ENCODE measurements at places on chromosomes 4 and X. TPM values are rescaled to one million over a fixed set of nuclear protein-coding genes. Genes with fewer than 3 reads are reported as not detected.

PCDH19 gene
- total RNA-seq: 0.65 TPM

RNF128 gene
- total RNA-seq: 0.22 TPM

PDGFC gene
- 12.6 TPM for total RNA-seq

CSAG1 gene
- not detected for total RNA-seq

GDPD2 gene
- total RNA-seq: not detected

SH3TC1 gene
- 11.2 TPM for total RNA-seq

Data from Right ventricle myocardium inferior (tissue), 1 donor.